ENCODE measurements at places on chromosomes 11 and 22.
A peak's percentile ranks its signal among the peaks of the same experiment; 100 is the strongest.

- no peak for DNase-seq
Measured at GRCh38 chr11:70024036-70024772, 53.9 kb upstream of the ANO1 start.

DNA sequence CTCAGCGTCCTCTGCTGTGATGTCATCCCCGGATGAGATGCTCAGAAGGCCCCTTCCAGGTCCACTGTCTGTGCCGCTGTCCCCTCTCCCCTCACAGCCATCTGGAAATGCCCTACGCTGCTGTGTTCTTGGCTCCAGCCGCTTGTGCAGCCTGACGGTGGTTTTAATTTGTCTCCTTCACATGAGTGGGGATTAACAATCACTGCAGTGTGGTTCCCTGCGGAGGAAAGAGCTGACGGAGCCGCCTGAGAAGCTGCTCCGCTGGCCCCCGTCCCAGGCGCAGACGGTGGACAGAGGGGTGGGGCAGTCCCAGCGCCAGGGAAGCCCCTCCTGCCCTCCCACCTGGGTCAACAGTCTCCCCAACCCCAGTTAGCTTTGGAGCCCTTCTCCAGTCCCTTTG is 67.5 kb upstream of the PHF21B start:
- no peak for DNase-seq

- DNase-seq: no peak
Measured at GRCh38 chr22:27850000-27850521, 48.5 kb upstream of the MN1 start.

GRCh38 chr11:79160791-79161403 is 279.9 kb downstream of the TENM4 start:
- DNase-seq: no peak

- DNase-seq: no peak
Measured at GRCh38 chr11:44271286-44271685, 38.7 kb downstream of the ALX4 start.

DNA sequence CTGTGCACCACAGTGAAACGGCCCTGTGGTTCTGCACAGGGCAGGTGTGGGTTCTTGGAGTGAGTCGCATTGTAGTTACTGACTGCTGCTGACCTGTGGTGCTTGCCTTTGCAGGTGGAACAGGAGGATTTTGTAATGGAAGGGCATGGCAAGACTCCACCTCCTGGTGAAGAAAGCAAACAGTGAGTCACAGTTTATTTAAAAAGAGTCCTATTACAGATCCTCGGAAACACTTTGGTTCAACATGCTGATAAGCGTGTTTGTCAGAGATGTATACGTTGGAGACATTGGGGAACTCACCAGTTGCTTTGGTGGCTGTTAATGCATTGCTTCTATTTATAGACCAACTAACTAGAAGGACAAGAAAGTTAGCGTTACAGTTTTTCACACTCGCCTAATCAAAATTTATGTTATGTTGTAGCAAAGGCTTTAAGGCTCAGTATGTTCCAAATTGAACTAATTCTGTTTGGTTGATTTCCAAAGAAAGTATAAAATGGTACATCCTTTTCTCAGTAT is 21.7 kb upstream of the TNRC6B start:
- peak; percentile 33 for DNase-seq

DNA sequence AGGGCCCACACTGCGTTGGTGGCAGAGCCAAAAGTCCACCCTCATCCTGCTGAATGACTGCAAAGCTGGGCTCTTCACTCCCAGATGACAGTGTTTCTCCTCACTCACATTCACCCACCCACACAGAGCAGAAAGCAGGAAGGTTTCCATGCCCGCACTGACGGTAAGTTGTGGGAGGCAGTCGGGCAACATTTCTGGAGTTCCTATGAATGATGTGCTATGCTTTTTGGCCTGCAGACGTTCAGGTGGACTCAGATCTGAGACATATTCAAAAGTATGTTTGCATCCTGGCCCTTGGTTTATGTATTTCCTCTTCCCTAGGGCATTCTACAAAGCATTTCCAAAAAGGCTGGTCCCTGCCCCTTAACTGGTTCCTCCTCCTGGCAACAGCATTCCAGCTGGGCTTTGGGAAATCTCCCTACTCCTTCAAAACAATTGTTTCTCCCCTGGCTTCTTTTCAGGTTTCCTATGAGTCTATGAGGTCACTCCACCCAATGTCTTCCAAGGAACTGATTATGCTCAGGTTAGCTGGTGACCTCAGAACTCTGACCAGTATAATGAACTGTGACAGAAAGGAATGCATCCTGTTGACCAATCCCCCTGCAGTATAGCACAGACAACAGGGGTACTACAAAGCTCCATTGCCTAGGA is 36.4 kb downstream of the PACSIN2 start:
- DNase-seq: no peak

DNA sequence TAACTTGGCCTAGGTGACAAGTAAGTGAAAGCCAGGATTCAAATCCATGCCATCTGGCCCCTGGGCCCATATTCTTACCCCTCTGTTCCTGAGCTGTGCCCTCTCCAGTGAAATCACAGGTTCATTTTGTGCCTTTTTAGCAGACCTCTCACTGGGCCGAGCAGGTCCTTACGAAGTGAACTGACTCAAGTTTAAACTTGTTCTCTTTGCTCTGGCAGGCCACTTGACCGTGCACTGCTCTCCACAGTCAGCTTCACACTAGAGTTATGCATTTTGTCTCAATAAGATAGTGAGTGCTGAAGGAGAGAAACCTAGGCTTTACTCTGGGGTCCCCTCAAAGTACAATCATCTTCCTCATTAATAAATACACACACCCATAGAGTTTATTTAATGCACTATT is 40.7 kb downstream of the ARFGAP3 start:
- DNase-seq: no peak

GRCh38 chr11:117002639-117003299 is 95.5 kb downstream of the SIK3 start:
- peak; percentile 99 for DNase-seq

GRCh38 chr11:131644204-131644795 is 273.9 kb downstream of the NTM start:
- DNase-seq: peak; percentile 94

DNA sequence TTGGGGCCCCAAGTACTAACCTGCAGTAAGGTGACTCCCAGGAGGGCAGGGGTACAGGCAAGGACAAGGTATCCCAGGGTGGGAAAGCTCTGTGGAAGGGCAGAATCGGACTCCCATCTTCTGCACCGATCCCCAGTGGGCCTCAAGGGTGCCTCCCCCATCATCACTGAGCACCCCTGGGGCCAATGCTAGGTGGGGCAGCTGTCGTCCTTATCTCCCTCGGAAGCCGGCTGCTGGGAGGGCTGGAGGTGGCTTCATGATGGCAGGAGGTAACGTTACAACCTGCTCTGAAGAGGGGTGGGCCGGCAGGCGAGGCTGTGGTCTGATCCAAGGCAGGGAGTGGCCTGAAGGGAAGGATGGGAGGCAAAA is 87.6 kb upstream of the LINC01488 start:
- DNase-seq: no peak

DNA sequence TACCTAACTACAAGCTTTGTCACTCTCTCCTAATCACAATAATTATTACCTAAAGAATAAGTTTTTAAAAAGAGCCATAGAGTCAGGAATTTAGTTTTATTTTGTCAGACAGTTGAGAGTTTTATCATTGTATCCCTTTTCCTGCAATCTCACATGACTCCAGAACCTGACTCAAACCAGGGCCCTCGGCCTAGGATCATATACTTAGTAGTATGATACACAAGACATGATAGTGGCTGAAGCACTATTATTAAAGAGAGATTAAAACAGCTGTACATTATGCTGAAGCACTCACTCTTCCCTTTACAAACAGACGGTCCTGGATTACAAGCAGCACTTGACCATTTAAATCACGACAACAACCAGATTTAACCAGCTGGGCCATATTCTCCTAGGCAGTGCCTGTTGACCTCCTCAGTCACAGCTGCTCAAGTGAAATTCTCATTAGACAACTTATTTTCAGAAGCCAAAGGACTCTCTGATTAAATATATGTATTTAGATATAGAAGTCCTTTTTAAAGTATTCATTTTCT is 44.0 kb downstream of the SOX6 start:
- no peak for DNase-seq

- no peak for DNase-seq
Measured at GRCh38 chr11:45551191-45551713, 114.2 kb downstream of the CHST1 start.

- no peak for DNase-seq
Measured at GRCh38 chr22:36287881-36288515, 35.1 kb downstream of the APOL1 start.

GRCh38 chr11:134785660-134786284 is 373.7 kb upstream of the B3GAT1 start:
- DNase-seq: no peak

GRCh38 chr11:27688076-27688475 is 12.2 kb downstream of the BDNF start:
- DNase-seq: no peak

DNA sequence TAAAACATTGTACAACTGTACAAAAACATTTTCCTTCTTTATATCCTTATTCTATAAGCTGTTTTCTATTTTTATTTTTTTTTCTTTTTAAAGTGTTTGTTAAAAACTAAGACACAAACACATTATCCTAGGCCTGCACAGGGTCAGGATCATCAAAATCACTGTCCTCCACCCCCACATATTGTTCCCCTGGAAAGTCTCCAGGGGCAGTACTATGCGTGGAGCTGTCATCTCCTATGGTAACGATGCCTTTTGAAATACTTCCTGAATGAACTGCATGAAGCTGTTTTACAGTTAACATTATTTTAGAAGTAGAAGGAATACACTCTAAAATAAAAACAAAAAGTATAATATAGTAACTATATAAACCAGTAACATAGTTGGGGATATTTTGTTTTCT is 67.2 kb downstream of the ZC3H12C start:
- DNase-seq: no peak

DNA sequence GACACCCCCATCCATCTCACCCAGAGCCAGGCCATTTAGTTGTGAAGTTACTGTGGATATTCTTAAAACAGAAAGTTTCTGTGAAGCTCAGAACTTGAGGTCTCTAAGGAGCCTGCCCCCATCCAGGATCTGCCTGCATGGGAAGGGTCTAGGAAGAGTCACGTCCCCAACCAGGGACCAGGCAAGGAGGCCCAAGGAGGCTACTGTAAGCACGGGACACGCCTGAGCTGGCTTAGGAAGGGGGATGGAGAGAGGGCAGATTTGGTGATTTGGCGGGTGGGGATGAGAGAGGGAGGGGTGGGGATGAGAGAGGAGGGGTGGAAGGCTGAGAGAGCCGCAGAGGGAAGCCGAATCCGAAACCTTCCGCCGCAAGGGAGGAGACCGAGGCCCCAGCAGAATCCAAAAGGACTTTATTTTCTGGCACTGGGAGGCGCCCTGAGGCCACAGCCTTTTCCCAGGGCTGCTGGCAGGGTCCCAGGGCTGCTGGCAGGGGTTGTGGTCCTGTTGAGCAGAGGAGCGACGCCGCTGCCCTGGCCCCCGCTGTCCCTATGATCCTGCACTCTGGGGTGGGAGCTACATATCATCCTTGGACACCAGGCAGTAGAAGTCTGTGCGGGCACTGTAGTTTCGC is 9.4 kb downstream of the SIGIRR start:
- no peak for DNase-seq

DNA sequence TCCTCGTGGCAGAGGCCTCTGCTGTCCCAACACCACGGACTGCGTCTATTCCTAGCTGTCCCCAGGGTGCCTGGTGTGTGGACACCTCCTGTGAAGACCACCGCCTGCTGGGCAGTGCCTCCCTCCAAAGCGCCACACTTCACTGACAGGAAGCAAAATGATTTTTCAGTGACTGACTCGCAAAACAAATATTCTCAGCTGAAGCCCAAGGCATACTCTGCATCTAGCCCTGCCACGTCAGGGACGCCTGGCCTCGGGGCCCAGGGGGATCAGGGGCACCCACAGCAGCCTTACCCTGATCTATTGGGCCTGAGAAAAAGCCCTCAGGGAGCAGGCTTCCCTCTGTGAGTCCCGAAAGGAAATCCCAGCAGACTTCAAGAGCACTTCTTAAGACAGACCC is 2.2 kb downstream of the BRD1 start:
- no peak for DNase-seq

GRCh38 chr11:12813371-12814225 is 139.4 kb downstream of the TEAD1 start:
- DNase-seq: no peak

DNA sequence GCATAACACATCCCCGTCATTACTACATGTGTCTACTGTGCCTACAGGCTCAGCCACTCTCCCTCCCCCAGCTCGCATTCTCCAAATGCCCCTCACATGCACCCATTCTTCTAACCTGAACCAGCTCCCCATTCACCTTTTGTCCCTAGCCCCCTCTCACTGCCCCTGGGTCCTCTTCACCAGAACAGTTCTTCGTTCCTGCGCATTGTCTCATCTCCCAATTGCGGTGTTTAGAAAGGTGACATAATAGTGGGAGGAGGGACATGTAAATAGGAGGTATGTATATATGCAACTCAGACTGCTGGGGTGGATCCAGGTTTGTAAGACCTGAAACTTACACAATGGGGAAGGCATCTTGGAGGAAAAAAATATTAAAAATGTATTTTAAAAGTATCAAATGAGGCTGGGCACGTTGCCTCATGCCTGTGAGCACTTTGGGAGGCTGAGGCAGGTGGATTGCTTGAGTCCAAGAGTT is 4.7 kb upstream of the VSIG2 start:
- no peak for DNase-seq

- no peak for DNase-seq
Measured at GRCh38 chr11:5071799-5072198, 2.4 kb downstream of the OR52E1 start.

DNA sequence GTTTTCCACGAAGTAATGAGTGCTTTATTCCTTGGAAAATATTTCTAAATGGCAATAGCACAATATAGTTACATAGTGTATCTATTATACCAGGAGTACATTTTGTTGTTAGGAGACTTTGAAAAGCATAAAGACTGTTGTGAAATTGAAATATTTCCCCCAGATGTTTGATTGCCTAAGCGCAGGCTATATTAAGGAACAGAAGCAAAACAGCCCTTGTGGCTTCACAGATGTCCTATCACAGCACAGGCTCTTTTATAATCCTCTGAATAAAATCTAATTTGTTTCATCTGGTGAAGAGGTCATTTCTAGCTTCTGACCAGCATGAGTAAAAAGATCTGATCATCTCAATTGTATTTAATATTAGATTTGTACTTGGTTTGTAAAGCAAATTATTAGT is 48.2 kb downstream of the BSX start:
- peak; percentile 50 for DNase-seq

GRCh38 chr11:66311470-66311964 is 5.3 kb downstream of the CD248 start:
- no peak for DNase-seq

DNA sequence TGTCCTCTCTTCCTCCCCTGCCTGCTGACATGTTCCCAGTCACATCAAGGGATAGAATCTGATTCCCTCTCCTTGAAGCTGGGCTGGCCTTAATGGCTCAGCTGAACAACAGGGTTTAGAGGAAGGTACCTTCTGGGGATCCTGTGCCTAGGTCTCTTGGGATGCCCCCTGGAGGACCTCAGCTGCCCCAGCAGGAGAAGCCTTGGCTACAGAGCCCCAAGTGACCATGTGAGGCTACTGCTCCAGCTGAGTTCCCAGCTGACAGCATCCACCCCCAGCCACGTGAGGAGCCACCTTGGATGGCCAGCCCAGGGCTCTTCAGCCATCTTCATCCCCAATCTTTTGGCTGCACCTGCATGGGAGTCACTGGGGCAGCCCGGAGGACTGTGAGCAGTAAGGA is 1499.3 kb downstream of the TBC1D22A start:
- DNase-seq: no peak

GRCh38 chr22:33350961-33351360 is 292.8 kb upstream of the SYN3 start:
- no peak for DNase-seq

GRCh38 chr11:61068581-61068980 is 33.7 kb upstream of the CD5 start:
- no peak for DNase-seq

Data from GF-D8 (cell line).